ENCODE measurements at places on chromosomes 1 and 21. TPM values are rescaled to one million over a fixed set of nuclear protein-coding genes. Genes with fewer than 3 reads are reported as not detected.
A peak's percentile ranks its signal among the peaks of the same experiment; 100 is the strongest.

DNA sequence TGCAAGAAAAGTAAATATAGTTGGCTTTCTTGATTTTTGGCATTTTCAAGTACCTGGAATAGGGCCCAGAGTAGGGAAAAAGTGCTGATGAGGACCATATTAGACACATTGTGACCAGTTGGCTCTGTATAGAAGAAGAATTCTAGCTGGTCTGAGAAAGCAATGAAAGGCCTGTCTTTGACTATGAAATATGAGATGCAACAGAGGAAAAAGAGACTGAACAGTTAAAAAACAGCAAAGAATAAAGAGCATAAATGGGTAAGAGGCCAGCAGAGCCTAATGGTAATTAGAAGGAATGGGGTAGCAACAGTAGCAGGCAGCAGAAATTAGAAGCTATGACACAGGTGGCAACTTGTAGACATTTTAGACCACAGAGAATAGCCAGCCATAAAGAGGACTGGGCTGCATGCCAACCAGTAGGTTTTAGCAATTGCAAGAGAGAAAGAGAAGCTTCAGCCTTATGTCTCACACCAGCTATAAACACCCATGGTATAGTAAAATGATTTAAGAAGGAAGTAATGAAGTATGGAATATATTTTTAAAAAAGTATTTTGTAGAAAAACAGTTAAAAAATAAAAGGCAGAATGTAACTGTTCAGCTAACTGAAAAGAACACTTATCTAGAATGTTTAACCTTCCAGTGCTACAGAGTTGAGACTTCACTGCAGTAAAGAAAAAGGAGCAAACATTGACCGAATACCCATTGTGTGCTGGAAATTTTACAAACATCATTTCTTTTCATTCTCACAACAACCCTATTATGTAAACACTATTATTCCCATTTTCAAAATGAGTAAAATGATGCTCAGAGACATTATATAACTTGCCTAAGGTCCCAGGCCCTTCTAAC lies 114.1 kb downstream of the LHX4 start:
- no peak for DNase-seq
- no peaks in the 10 kb centered on the region for H3K27me3 ChIP-seq
- no peak overlapping the region for H3K4me3 ChIP-seq
- H3K36me3 ChIP-seq, result no peaks in the 10 kb centered on the region
- peaks cover 2% of the 10 kb centered on the region for H3K4me1 ChIP-seq

DNA sequence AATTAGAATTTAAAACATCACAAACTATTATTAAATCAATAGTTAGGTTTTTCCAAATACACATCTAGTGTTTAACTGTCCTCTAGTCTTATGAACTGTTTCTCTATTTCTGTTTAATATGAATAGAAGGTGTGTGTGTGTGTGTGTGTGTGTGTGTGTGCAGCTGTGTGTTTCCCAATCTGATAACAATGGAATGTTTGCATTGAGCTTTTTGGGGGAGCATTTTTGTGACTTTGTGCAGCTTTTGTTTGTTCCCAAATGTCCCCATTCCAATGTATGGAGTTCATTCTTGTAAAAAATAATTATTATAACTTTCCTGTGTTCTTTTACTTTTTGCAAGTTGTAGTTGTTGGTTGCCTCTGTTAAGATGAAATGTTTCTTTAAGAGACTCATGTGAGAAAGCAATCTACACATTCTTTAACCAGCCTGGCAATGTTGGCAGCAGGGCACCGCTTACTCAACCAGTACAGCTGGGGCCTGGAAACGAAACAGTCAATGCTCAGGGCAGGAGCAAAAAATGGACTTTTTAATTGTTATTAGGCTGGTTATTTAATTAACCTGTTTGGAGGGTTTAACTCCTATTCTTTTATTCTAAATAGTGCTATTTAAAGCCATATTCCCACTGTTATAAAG lies 354.3 kb downstream of the SRGAP2C start:
- peaks cover 5% of the 10 kb centered on the region for H3K36me3 ChIP-seq
- H3K27me3 ChIP-seq, result no peaks in the 10 kb centered on the region
- H3K4me3 ChIP-seq, result no peak overlapping the region
- H3K4me1 ChIP-seq, result no peaks in the 10 kb centered on the region

Gene FMO2
- total RNA-seq, result not detected

- no peaks in the 10 kb centered on the region for H3K4me1 ChIP-seq
- peaks cover 6% of the 10 kb centered on the region for H3K27me3 ChIP-seq
- no peak overlapping the region for H3K4me3 ChIP-seq
- no peak for DNase-seq
- no peak overlapping the region for H3K27ac ChIP-seq
- H3K36me3 ChIP-seq, result peaks cover 4% of the 10 kb centered on the region
These were observed 3.7 kb downstream of the MATN1 start for GRCh38 chr1:30719406-30720270.

DNA sequence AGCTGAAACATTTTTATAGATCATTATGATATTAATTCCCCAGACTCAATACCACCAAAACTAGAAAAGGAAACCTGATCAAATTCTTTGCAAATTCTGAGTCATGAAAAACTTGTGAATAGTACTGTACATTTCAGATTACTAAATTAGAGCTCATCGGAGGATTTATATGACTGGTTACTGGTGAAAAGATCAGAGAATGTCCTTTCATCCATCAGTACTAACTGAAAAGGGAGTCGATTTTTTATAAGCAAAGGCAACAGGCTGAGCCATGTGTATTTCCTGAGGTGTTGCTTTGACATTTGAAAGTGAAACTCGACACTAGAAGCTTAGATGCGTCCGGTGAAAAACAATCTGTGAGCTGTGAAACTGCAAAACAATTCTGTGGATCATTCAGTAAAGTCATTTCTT lies 155.7 kb downstream of the TNFSF18 start:
- no peaks in the 10 kb centered on the region for H3K27me3 ChIP-seq
- no peak overlapping the region for H3K27ac ChIP-seq
- DNase-seq, result no peak
- no peak overlapping the region for H3K4me3 ChIP-seq
- no peaks in the 10 kb centered on the region for H3K4me1 ChIP-seq

DNA sequence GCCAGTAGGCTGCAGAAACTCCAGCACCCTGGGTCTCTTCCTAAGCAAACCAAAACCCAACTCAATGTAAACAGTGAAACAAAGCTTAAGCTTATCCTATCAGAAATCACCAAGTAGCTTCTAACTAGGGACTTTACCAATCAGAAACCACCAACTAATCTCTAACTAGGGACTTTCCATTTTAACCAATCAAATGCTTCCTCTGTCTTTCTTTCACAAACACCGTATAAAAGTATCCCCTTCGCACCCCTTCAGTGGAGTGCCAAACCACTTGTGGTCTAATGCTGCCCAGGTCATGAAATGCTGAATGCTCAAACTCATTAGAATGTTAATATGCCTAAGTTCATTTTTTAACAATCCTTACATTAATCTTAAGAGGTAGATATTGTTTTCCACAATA lies 250.5 kb upstream of the DUSP10 start:
- H3K36me3 ChIP-seq, result no peaks in the 10 kb centered on the region
- H3K4me3 ChIP-seq, result no peak overlapping the region
- no peak for DNase-seq

GRCh38 chr1:27789540-27790041 lies 16.6 kb downstream of the STX12 start:
- no peak overlapping the region for H3K27ac ChIP-seq
- H3K4me3 ChIP-seq, result no peak overlapping the region
- H3K4me1 ChIP-seq, result no peaks in the 10 kb centered on the region
- no peaks in the 10 kb centered on the region for H3K36me3 ChIP-seq
- no peaks in the 10 kb centered on the region for H3K27me3 ChIP-seq
- DNase-seq, result no peak

- DNase-seq, result no peak
- no peak overlapping the region for H3K27ac ChIP-seq
- H3K4me1 ChIP-seq, result no peaks in the 10 kb centered on the region
- peaks cover 8% of the 10 kb centered on the region for H3K36me3 ChIP-seq
These were observed 89.4 kb upstream of the PGD start for GRCh38 chr1:10309243-10310011.

DNA sequence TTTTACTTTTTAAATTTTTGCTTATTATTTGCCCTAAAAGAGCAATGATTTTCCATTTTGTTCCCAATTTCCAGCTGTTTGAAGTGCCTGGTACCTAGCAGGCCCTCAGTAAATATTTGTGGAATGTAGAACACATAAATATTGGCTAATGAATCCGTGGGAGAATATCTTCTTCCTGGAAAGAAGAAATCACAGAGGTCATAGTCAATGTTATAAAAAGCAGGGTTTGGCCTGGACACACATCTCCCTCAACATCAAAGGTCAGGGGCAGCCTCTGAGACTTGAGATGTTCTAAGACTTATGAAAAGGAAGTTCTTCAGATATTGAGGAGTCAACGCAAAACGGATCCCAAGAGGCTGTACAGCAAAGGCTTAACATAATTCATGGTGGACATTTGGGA lies 358.1 kb downstream of the HHAT start:
- no peak overlapping the region for H3K4me3 ChIP-seq
- H3K4me1 ChIP-seq, result no peaks in the 10 kb centered on the region
- no peaks in the 10 kb centered on the region for H3K36me3 ChIP-seq

GRCh38 chr1:1167398-1167821 lies 6.3 kb upstream of the TTLL10 start:
- H3K27me3 ChIP-seq, result peaks cover 33% of the 10 kb centered on the region
- H3K27ac ChIP-seq, result no peak overlapping the region
- H3K4me3 ChIP-seq, result no peak overlapping the region
- peak; percentile 47 for DNase-seq
- H3K4me1 ChIP-seq, result peaks cover 4% of the 10 kb centered on the region

Gene DYNLT5
- 1.4 TPM for total RNA-seq

Gene SPATA17
- total RNA-seq, result 0.78 TPM

All from glutamatergic neuron (in vitro differentiated cells).